ENCODE measurements at places on chromosomes 13 and 19.

DNA sequence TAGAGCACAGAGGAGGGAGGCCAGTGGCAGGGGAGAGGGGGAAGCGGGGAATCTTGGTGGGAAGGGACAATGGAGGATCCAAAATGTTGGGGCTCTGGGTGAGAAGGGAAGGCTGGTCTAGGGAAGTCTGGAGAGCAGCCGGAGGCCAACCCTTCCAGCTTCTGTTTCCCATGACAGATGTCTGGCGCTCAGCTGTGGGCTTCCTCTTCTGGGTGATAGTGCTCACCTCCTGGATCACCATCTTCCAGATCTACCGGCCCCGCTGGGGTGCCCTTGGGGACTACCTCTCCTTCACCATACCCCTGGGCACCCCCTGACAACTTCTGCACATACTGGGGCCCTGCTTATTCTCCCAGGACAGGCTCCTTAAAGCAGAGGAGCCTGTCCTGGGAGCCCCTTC is 1.1 kb downstream of the PSENEN start:
- no peak for DNase-seq

- no peak for DNase-seq
These were observed 3.4 kb downstream of the DMKN start for GRCh38 chr19:35509861-35510625.

DNA sequence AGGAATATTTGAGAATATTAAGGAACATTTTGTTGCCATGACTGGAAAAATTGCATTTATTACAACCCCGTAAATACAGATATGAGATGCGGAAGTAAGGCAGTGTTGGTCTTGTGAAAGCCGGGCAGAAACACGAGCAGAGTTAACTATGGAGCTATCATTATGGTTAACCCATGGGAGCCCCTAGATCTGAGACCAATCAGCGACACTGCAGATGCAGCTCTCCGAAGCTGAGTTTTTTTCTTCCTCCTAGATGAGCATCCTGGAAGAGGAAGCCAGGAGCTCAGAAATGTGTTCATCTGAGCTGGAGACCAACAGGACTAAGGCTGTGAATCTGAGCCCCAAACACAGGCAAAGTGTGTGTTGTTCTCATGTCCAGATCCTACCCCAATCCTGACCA is 123.0 kb upstream of the KL start:
- no peak for DNase-seq

- no peak for DNase-seq
These were observed 104.5 kb downstream of the PCDH9 start for GRCh38 chr13:67125681-67126080.

DNA sequence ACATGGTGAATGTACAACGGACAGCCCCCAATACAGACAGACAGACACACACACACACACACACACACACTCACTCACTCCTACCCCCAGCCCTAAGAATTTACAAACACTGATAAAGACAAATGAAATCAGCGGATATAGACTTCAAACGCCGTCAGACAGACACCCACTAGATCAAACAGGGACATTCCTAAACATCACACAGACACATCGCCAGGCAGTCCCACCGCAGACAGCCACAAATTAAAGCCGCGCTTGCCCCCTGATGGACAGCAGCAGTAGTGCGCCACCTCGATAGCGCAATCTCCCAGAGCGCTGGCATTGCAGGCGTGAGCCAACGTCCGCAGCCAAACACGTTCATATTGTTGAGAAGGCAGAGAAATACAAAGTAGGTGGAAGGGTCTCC is 24.7 kb upstream of the ADGRE1 start:
- no peak for DNase-seq

- no peak for DNase-seq
These were observed 807.5 kb upstream of the SLC10A2 start for GRCh38 chr13:103873725-103874124.

- DNase-seq = no peak
These were observed 38.1 kb downstream of the DOCK9 start for GRCh38 chr13:98939660-98940191.

DNA sequence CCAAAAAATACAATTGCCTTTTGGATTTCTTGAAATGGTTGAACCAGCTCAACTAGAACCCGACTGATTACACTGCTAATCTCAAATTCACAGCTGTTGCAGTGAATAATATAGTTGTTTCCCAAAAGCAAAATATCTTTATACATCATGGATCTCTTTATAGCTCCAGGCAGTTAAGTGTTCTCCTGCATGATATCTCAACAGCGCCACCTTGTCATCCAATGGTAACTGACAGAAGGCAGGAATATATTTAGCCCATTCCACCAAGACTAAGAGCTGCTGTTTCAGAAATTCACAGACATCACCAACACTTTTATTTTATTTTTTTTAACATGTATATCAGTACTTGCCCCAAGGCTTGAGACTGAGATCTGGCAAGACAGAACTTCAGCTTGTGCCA is 1141.0 kb upstream of the PRR20A start:
- no peak for DNase-seq

GRCh38 chr13:112753833-112754232 is 64.0 kb downstream of the ATP11A start:
- DNase-seq = no peak

DNA sequence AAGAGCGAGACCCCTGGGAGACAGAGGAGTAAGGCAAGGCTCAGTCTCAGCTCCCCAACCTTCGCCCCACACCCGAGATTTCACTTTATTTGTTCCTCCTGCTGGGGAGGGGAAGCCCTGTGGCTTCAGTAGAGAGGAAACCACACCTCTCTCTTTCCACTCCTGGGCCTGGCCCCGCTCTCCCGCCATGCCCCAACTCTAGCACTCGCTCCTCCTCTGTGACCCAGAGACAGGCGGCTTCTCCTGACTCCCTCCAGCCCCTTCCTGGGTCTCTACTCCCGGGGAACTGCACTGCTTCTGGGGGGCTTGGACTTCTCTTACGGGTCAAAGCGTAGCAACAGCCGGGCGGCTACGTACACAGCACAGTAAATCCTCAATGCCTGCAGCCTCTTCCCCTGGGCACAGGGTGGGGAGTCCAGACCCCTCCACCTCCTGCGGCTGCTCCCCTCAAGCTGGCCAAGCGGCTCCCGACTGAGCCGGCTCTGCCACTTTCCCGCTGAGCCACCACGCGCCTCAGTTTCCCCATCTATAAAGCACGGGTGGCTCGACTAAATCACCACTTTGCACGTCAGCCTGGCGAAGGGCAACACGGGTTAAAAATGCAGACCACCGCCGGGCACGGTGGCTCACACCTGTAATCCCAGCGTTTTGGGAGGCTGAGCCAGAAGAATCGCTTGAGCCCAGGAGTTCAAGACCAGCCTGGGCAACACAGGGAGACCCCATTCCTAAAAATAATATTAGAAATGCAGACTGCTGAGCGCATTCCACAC is 1.4 kb downstream of the RNF126 start:
- DNase-seq = no peak

DNA sequence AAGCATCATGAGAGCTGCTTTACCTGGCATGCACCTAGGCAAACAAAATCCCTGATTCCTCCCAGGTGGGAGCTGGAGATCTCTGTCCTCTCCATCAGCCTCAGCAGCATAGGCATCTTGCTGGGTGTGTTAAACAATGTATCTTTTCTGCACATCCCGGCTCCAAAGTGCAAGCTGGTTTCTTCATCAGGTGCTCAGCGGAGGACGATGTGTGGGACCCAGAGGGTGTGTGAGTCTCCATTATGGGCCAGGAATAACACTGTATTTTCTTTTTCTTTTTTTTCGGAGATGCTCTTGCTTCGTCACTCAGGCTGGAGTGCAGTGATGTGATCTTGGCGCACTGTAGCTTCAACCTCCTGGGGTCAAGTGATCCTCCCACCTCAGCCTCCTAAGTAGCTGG is 9.9 kb downstream of the CNFN start:
- no peak for DNase-seq

- DNase-seq = no peak
These were observed at the start of gene POU4F1 for GRCh38 chr13:78603240-78603957. Gene POU4F1 (minus strand): TSS chr13:78603552. CDS start chr13:78603326, 226 bp downstream.

DNA sequence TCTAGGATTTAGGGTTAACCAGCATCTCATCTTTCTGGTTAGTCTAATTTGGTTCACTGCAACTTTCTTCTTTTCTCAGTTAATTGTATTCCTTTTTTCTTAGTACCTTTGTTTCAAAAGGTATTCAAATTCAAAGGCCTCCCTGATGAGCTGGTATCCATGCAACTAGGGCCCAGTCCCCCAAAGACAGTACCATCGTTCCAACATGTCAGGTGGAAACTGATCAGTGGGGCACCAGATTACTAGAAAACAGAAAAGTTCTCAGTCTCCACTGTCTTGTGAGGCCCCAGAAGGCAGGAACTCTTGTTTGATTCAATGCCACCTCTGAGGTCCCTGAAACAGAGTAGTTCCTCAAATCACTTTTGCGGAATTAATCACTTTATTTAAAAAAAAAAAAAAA is 303.2 kb upstream of the NBEA start:
- DNase-seq = no peak

DNA sequence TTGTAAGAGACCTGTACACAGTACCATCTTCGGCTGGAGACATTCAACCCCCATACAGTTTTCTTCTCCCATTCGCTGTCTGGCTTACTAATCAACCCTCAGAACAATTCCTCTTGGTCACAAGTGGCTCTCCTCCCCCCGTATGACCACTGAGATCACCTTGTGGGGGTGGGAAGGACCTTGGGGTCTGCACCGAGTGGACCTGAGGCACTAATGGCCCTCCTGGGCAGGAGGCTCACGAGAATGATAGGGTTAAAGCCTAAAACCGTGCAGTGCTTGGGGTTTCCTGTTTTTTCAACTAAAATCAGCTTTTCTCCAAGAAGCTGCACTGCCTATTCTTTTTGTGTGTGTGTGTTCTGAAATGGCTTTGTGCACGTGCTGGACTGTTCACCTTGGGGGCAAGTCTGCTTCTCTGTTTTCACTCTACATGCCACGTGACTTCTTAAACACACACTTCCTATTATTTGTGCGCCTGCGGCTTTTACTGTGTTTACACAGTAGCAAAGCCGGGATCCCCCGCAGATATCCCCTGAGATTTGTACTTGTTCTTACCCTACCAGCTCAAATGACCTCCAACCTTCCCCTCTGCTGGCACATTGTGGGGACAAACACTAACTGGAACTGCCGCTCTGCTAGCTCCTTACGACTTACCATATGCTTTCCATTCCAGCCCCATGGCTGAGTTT is 12.3 kb downstream of the RBM26 start:
- DNase-seq = no peak
